NCI-H69 (cell line): ENCODE measurements at places on chromosomes 1 and 21.
A peak's percentile ranks its signal among the peaks of the same experiment; 100 is the strongest.

- no peak for DNase-seq
Measured at GRCh38 chr1:51726544-51727225, 109.8 kb downstream of the OSBPL9 start.

DNA sequence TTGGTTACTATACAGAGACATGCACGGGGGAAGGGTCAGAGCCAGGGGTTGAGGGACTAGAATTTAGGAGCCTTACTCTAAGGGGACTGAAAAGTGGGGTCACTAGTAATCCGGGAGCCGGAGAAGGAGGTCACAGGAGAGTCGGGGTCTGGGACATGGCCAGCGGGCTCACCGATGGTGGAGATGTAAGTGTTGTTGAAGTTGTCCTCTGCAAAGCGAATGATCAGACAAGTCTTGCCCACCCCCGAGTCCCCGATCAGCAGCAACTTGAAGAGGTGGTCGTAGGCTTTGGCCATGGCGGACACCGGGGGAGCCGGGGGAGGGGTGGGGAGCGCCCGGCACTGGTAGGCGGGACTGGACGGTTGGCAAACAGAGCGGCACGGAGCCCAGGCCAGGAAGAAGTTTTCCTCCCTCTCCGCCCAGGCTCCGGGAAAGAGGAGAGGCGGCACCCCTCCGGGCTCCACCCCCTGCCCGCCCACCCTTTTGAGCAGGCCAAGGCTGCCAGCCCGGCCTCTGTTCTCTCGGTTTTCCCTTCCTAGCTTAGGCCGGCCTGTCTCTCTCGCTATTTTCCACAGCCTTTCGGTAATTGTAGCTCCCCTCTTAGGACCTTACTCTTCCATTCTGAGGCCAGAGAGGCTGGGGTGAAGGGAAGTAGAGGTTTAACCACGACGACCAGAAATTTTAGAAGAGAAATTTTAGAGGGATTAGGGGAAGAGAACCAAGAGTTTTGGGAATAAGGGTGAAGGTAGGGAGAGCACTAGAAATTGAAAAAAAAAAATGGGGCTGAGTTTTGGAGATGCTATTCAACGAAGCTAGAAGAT is at the start of gene RAB13:
TSS of gene RAB13 (minus strand) at position 399 of the 821 bp plus-strand sequence. CDS start at position 296, 103 bp downstream.
- peak; percentile 92 for DNase-seq

- no peak for DNase-seq
Measured at GRCh38 chr1:208088319-208088718, 155.9 kb downstream of the PLXNA2 start.

DNA sequence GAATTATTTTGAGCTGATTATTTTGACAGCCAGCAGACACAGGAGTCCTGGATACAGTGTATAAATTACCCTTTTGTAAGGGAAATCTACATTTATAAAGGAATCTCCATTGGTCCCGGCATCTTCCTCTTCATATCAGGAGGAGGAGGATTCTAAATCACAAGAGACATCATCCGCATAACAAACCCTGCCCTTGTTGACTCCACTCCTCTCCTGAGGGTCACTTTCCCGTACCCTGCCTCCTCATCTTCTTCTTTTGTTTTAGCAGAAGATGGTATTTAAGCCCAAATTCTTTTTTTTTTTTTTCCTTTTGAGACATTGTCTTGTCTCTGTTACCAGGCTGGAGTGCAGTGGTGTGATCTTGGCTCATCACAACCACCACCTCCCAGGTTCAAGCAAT is 14.6 kb upstream of the PKNOX1 start:
- DNase-seq: no peak

DNA sequence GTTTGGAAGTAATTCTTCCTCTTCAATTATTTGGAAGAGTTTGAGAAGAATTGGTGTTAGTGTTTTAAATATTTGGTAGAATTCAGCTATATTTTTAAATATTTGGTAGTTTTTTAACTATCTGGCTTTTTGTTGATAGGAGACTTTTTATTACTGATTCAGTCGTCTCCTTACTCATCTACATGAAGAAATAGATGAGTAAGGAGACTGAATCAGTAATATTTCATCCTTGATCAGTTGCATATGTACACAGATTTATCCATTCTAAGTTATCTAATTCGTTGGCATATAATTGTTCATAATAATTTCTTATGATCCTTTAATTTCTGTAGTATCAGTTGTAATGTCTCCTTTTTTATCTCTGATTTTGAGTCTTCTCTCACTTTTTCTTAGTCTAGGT is 224.1 kb downstream of the GPR52 start:
- DNase-seq: no peak

GRCh38 chr1:158283965-158284364 is 5.8 kb upstream of the CD1C start:
- DNase-seq: no peak

DNA sequence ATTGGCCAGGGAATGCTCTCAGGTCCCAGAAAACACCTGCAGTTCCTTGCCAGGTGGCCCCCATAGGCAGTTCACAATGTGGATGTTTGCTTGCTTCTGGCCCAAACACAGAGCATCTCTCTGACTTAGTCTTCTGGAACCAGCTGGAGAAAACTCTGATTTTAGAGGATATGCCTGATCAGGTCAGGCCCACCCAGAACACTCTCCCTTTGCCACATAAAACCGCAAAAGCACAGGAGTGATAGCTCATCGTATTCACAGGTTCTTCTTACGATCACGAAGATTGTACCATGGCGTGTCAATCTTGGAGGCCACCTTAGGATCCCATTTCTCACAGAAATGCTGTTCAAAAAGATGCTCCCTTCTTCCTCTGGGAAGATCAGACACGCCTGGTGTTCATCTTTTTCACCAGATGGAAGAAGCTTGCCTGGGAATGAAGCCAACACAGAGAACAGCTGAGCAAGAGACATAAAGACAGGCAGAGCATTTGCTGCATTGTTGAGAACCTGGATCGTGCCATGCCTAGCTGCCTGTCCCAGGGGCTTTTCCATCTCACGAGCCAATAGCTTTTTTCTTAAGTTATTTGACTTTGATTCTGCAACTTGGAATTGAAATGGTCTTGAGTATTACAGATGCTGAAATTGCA is 11.6 kb upstream of the CD247 start:
- peak; percentile 74 for DNase-seq

DNA sequence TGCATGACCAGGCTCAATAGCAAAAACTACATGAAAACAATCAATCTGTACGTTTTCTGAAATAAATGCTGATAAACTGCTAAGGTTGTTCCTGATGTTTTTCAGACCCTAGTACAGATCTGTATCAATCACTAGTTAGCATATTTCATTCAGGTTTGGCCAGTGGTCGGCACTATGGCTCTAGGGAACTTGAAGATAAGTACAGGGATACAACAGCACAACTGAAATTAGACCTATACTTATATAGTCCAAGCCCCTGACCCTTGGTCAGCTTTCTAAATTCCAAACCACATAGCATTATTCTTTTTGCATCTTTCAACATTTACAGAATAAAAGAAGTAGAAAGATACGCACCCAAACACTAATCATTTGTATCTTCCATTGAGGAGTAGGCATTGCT is 142.7 kb downstream of the PLPPR4 start:
- DNase-seq: no peak

GRCh38 chr1:216123446-216124191 is 299.6 kb downstream of the USH2A start:
- DNase-seq: no peak

- no peak for DNase-seq
Measured at GRCh38 chr1:28193701-28194161, 17.2 kb upstream of the PTAFR start.

DNA sequence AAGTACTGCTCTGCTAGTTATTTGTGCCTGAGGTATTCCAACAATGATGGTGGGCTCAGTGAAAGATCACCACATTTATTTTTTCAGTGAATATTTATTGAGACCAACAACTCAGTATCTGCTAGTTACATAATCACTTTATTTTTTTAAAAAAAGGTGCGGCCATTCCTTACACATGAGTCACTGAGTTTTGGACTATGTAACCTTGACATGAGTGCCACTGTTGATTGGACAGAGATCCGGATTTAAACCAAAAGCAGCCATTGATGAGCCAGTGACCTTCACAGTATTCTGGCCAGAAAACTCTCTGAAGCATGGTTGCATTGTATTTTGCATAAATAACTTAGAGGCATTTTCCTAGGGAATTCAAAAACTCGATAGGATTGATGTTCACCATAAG is 79.5 kb downstream of the NUF2 start:
- DNase-seq: no peak

- no peak for DNase-seq
Measured at GRCh38 chr1:42887366-42887765, 41.0 kb downstream of the ZNF691 start.

- DNase-seq: no peak
Measured at GRCh38 chr1:10852486-10852885, 56.0 kb upstream of the CASZ1 start.

DNA sequence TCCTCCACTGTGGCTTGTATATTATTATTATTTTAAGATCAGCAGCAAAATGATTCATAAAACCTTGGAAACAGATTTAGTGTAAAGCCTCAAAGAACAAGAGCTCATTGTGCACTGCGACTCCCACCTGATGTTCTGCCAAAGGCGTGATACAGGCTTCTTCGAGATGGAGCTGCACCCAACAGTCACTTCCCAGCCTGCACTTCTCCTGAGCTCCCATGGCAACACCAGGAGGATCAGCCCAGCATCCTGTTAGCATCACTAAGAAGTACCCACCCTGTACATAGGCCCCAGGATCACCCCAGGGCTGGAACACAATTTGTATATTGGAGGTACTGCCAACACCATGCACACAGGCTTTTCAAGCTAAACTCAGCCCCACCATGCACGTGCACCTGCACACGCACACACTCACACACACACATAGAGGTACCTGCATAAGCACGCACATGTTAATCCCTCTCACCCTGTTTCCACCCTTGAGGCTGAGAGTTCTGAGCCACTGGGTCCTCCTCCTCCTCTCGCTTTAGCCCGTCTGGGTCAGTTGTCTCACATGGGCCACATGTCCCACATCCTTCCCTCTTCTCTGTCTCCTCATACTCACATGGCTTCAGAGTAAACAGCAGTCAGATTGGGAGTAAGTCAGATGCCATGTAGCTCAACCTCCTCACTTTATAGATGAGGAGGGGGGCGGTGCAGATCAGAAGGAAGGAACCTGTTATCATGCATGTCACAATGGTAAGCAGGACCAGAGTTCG is 281.9 kb upstream of the POU3F1 start:
- no peak for DNase-seq

- DNase-seq: peak; percentile 55
Measured at GRCh38 chr1:84743896-84744295, 53.6 kb upstream of the SSX2IP start.

GRCh38 chr1:65558215-65558614 is 137.7 kb downstream of the LEPR start:
- no peak for DNase-seq

GRCh38 chr1:175675017-175675416 is 68.4 kb downstream of the TNR start:
- no peak for DNase-seq

DNA sequence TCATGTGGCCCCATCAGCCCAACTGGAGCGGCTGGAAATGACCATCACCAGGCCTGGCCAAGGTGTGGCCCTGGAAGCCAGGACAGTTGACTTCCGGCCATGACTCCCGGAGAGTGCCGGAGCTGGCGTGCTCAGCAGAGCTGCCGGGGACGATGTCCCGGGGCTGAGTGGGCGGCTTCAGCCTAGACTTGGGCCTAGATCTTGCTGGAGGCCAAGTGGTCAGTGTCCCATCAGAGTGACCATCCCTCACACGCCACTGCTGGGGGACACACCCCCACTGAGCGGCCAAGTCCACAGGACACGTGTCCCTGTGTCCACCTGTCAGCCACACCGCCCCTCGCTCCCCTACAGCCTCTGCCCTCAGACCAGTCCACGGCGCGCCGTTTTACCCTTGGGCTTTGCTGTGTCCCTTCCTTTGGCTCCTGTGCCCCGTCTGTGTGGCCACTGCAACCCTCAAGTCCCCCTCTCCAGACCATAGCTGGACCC is 4.0 kb downstream of the FAAP20 start:
- no peak for DNase-seq

DNA sequence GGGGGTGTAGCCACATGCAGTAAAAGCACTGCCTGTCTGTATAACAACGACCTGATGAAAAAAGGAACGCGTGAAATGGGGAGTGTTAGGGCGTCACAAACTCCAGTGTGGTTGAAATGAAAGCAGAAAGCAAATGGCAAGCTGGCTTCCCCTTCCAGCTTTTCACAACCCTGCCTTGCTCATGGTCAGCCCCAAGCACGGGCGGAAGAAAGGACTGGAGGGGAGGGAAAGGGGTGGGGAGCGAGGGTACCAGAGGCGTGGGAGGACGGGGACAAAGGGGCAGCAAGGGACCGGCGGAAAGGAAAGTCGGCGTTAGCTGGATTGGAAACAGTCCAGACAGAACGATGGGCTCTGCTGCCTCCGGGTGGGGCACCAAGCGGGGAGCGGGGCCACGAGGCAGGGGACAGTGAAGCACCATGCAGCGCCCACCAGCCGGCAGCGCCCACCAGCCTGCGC is 9.6 kb downstream of the VPS26C start:
- DNase-seq: peak; percentile 72

DNA sequence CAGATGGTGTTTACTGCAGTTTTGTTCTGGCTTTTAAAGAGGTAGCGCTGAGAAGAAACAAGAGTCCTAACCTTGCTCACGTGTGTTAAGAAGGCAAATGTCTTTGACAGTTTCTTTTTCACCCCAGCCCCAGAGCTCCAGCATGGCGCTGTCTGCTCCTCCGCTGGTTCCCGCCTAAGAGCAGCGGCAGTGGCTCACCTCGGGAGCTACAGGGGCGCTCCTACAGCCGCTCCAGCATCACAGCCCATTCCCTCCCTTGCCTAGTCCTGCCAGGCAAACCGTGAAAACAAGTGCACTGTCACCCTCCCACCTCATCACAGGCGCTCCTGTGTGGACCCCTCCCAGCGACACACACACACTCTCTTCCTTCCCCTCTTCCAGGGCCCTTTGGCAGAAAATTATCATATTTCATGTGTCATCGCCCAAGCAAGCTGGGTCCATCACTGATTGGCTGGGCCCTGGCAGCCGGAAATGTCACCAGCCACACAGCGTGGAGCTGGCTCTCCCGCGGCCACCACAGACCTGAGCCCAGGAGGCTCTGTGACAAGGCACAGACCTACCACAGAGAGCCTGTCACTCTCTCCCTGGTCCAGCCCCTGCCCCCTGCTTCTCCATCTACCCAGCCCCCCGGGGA is 1.2 kb upstream of the HIVEP3 start:
- DNase-seq: peak; percentile 92

GRCh38 chr1:3482378-3482849 is 27.9 kb downstream of the ARHGEF16 start:
- no peak for DNase-seq

DNA sequence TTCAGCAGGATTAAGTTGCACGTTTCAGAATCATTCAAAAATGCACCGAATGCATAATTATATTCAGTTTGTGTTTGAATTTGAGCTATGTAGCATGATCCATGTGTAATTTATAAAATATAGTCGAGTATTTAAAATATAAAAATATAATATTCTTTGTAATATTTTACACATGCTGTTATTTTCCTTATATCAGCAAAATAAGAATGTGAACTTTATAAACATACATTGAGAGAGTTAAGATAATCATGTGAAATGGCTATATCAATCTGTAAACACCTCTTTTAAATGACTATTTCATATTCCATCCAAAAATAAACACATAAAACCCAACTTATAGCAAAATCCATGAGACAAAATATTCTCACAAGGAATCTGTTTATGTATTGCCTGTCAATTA is 303.7 kb downstream of the LRRC7 start:
- DNase-seq: no peak

GRCh38 chr1:93257889-93258288 is 77.4 kb downstream of the CCDC18 start:
- no peak for DNase-seq
